Vagina (tissue), 2 donors: ENCODE measurements at places on chromosomes 5 and 9. TPM values are rescaled to one million over a fixed set of nuclear protein-coding genes. Genes with fewer than 3 reads are reported as not detected.
A peak's percentile ranks its signal among the peaks of the same experiment; 100 is the strongest.

The ZNF354C gene
- 7.1 TPM for total RNA-seq

GRCh38 chr9:116541402-116541801 is 145.7 kb upstream of the TRIM32 start:
- DNase-seq: no peak

GRCh38 chr9:20082406-20082805 is 293.6 kb upstream of the SLC24A2 start:
- no peak for DNase-seq

DNA sequence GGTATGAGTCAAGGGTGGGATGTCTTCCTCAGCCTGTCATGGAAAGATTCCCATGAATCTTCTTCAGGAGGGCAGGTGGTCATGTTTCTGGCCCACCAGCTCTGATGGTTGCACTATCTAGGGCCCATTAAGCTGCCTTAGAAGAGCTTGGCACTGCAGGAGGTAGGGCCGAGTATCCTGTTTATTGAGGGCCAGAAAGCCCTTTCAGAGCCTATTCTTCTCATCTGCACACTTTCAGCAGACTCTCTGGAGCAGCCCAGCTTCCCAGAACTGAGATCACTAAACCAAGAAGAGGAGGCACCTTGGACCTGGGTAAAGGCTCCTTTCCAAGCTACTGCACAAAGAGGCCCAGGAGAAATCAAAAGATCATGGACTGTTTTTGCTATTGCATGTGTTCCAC is 146.5 kb downstream of the MTX3 start:
- peak; percentile 60 for DNase-seq

- DNase-seq: no peak
Observed at GRCh38 chr9:124272118-124272517, 14.4 kb downstream of the NEK6 start.

DNA sequence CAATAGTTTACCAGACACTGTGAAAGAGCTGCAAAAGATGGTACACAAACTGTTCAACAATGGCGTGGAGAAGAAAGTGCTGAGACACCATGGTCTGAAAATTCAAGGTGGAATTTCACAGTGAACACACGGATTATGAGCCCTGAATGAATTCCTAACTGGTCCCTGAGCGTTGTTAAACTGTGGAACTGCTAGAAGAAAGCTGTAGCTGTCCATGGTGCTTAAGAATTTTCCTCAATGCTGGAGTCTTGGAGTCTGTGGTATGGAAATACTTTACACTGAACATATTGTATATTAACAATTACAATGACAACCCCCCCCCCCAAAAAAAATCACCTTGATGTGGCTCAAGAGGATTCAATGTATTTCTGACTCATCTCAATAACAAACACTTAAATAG is 68.5 kb downstream of the SLC24A2 start:
- DNase-seq: no peak
